Activated gamma-delta T cell (primary cell): ENCODE measurements at places on chromosomes 5 and 9.
A peak's percentile ranks its signal among the peaks of the same experiment; 100 is the strongest.

- no peak for DNase-seq
Measured at GRCh38 chr5:103209065-103209464, 49.5 kb upstream of the MACIR start.

DNA sequence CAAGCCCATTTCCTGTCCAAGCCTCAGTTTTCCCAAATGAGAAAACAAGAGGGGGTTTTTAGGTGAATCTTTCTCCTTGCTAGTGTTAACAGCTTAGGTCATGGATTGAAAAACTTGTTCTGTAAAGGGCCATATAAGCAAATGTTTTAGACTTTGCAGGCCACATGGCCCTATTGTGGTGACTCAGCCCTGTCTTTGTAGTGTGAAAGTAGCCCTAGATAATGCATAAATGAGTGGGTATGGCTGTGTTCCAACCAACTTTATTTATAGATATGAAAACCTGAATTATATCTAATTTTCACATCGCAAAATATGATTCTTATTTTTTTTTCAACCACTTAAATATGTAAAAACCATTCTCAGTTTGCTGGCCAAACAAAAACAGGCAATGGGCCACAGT is 6.9 kb upstream of the BARX1 start:
- DNase-seq, result no peak

- no peak for DNase-seq
Measured at GRCh38 chr9:91944711-91945110, 5.3 kb downstream of the ROR2 start.

- no peak for DNase-seq
Measured at GRCh38 chr5:76958991-76959767, 6.3 kb downstream of the CRHBP start.

GRCh38 chr5:158273035-158273434 is 414.1 kb upstream of the CLINT1 start:
- DNase-seq, result no peak

DNA sequence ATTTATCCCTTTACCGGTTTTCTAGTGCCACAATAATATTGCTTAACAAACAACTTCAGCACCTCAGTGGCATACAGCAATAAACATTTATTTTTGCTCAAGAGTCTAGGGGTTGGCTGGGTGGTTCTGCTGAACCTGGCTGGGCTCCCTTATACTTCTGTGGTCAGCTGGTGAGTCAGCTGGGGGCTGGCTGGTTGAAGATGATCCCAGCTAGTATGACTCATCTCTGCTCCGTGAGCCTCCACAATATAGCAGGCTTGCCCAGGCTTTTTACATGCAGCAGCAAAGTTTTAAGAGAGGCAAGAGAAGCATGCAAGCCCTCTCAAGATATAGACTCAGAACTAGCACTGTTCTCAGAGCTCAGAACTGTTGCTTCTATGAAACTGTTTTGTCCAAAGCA is 523.5 kb upstream of the CLINT1 start:
- no peak for DNase-seq

- no peak for DNase-seq
Measured at GRCh38 chr9:74117731-74118130, 379.4 kb upstream of the RORB start.

DNA sequence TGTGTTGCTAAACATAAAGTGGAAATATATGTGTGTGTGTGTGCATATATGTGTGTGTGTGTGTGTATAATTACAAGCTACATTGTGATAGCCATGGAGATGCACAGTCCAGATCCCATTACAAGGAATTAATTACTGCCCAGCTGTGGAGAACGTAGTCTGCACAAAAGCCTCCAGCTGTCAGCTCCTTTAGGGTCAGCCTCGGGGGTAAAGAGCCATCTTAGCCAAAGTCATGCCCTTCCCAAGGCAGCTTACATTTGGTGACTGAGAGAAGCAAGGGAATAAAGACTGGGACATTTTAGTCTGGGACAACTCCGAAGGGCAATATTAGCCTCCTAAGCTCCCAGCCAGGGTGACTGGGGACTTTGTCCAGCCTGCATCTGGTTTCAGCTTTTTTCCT is 21.9 kb upstream of the FOCAD start:
- DNase-seq, result no peak

DNA sequence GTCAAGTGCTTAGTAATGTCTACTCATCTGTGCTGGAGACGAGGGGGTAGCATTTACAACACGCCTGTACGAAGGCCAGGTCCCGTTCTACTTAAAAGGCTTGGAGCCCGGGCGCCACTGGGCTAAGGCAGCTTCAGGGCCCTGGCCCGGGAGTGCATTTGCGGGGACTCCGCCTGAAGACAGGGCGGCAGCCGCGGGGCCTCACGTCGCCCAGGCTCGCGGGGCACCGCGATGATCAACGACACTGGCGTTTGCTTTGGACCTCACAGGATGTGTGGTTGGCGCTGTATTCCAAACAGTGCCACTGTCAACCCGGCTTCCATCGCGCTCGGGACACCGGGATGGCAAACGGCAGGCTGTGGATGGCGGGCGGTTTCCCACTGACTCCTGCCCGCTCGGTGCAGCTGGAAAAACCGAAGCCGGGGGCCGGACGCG is 1.1 kb upstream of the TENT4A start:
- peak; percentile 39 for DNase-seq

- no peak for DNase-seq
Measured at GRCh38 chr5:77885519-77885918, 109.4 kb upstream of the TBCA start.

GRCh38 chr5:138025285-138025684 is 7.6 kb downstream of the FAM13B start:
- no peak for DNase-seq

DNA sequence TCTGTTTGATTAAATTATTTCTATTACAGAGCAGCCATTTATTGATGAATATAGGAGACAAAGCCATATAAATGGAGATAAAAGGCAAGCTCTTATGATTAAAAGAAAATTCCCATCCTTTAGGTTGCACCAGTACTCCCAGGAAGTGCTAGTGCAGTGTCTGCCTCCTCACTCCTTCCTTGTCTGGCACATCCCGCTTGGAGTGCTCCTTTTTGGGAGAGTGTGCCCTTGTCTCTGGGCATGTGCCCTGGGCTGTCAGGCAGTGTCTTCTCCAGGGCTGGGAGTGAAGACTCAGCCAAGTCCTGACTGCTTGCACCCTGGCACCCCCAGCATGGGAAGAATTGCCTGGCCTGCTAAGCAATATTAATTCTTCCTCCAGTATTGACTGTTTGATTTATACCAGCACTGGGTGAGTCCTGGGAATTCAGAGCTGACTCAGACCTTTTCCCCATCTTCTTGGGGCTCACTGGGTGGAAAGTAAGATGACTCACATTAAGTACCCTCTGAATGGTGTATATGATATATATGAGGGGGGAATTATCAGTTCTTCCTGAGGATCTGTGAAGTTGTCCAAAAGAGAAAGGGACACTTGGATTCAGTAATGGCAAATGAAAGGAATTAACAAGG is 62.1 kb downstream of the ZSWIM6 start:
- no peak for DNase-seq

DNA sequence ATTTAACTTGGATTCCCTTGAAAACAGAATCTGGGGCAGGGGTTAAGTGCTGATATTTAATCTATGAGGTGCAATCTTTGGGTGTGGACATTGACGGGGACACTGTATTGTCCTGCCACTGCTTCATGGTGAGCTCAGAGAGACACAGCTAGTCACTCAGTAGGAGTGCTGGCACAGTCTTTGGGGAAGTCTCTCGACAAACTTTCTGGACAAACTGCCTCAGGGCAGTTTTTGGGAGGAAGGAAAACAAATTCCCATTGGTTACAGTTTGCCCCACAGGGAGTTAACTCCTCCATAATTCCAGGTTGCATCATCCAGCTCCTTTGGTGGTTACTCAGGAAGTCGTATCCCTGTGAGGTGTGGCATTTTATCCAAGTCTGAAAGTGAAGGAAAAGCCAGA is 17.9 kb downstream of the HNRNPK start:
- DNase-seq, result no peak

DNA sequence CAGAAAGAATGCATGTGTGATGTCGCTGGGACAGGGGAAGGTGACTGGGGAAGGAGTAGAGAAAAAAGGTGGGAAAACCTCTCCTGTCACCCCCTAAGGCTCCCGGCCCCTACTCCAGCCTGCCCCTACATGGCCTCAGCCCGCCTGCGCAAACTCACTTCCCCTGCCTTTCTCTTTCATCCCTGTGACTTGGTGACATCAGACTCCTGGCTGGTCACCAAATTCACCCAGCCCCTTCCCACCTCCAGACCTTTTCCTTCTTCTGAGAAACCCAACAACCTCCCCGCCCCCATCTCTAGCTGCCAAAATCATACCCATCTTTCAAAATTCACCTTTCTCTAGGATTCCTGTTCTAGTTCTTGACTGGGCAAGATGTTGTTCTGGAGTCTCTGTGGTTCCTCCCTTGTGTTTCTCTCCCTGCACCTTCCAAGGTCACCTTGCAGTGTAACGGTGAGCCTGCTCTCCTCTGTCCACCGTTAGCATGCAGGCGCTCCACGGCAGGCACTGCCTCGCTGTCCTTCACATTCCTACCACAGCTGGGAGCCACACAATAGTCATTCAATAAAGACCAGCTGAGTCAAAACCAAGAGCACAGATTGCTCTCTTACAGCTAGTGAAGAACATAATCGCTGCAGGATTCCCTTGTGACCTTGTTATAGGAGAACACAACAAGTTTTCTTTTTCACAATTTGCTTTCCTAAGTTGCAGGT is 134.5 kb downstream of the FANCC start:
- no peak for DNase-seq

DNA sequence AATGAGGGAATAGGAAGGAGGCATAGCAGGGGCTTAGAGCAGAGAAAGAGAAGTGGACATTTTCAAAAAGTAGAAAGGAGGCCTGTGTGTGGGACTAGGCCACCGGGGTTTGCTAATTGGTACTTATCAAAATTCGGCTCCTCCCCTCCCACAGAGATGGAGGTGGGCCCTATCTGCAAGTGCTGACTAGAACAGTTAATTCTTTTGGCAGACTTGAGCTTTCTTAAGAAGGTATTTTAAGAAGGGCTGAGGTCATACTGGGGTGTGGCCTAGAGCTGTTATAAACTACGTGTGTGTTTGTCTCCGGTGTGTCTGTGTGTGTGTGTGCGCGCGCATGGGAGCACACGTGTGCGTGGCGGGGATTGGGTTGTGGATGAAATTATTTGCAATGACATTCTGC is 1086.5 kb downstream of the EFNA5 start:
- DNase-seq, result no peak

- DNase-seq, result no peak
Measured at GRCh38 chr5:169842699-169843098, 137.6 kb downstream of the INSYN2B start.

DNA sequence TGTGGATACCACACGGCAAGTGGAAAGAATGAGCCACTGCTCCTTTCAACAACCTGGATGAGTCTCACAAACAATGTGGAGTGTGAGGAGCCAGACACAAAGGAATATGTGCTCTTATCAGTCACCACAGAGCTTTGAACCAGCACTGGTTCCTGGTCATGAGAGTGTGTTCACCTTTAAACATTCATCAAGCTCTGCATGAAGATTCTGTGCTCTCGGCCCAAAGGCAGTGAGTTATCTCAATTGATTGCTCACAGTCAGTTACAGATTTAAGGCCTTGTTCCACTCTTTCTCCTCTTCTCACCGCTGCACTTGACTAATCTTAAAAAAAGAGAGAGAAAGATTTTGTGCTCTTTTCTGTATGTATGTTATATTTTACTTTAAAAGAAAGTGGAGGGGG is 19.4 kb downstream of the LRSAM1 start:
- DNase-seq, result no peak

DNA sequence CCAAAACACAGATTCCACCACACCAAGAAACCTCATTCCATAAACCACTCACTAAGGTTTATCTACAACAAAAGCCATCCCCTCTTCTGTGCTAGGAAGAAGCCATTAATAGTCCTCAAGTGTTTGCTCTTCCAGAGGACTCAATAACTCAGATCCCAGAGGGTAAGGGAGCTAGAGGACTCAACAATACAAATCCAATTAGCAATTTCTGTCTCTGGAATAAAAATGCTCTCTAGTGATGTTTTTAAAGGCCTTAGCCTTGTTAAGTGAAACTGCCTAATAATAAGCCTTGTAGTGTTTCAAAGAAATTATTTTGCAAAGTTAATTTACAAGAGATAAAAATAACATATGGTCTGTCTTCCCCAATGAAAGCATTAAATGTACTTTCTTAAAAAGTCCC is 942.4 kb downstream of the CDH12 start:
- DNase-seq, result no peak

GRCh38 chr9:76537150-76537646 is 78.2 kb downstream of the GCNT1 start:
- no peak for DNase-seq

DNA sequence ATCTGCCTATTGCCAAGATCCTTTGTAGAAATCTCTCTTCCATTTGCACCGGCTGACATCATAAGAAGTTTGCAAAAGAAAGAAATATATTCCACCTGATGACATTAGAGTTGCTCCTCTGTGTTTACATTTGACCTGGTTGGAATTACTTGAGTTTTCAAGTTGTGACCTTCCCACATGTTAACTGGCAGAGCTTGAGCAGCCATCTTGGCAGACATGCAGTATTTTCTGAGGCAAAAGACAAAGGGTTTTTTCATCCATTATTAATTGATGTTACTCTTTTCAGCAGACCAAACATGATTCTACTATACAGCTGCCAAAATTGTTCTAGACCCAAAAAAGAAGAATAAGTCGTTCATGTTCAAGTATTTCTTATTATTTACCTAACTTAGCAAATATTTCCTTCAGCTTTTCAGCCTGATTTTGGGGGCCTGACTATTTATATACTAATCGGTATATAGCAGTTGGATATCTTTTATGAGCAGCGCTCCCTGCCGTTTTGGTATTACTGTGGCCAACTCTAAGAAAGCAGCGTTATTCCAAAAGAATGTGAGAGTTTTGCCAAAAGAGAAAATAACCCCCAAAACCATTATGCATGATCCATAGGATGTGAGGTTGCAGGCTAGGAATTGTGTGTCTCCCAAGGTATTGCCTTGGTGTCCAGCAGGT is 212.9 kb downstream of the PBX3 start:
- DNase-seq, result no peak

- DNase-seq, result no peak
Measured at GRCh38 chr9:19732441-19732951, 56.3 kb downstream of the SLC24A2 start.

GRCh38 chr5:40572391-40572790 is 107.3 kb upstream of the PTGER4 start:
- DNase-seq, result no peak

GRCh38 chr5:126778675-126779403 is 1.9 kb downstream of the LMNB1 start:
- DNase-seq, result no peak

GRCh38 chr5:123176938-123177275 is 87.9 kb downstream of the PRDM6 start:
- no peak for DNase-seq
